ENCODE measurements at places on chromosomes 16 and 17. TPM values are rescaled to one million over a fixed set of nuclear protein-coding genes. Genes with fewer than 3 reads are reported as not detected.
A peak's percentile ranks its signal among the peaks of the same experiment; 100 is the strongest.

NRN1L gene
- total RNA-seq, result not detected

GRCh38 chr17:72597354-72598087 lies 476.7 kb downstream of the SOX9 start:
- H3K27me3 ChIP-seq, result no peaks in the 10 kb centered on the region
- H3K36me3 ChIP-seq, result no peaks in the 10 kb centered on the region
- peaks cover 29% of the 10 kb centered on the region for H3K4me1 ChIP-seq
- DNase-seq, result no peak
- no peak overlapping the region for H3K4me3 ChIP-seq

- no peak for DNase-seq
- H3K4me3 ChIP-seq, result no peak overlapping the region
- no peak overlapping the region for H3K27ac ChIP-seq
- H3K4me1 ChIP-seq, result peaks cover 11% of the 10 kb centered on the region
- H3K27me3 ChIP-seq, result no peaks in the 10 kb centered on the region
These were observed 32.0 kb downstream of the LRRC75A start for GRCh38 chr17:16459855-16460550.

DNA sequence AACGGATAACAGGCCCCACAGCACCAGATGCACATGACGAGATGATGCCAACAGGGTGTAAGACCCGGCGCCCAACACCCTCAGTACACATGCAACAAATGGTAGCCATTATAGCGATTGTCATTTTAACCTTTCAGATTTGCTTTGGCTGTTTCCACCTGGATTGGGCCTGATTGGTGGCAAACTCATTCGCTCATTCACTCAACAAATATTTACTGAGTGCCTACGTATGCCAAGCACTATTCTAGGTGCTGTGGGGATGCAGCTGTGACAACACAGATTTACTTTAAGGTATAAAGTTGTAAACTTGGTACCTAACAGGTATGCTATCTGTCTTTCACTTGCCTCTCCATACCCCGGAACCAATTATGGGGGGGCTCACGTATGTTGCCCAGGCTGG lies 66.8 kb downstream of the SRCIN1 start:
- H3K4me1 ChIP-seq, result no peaks in the 10 kb centered on the region
- DNase-seq, result no peak
- H3K4me3 ChIP-seq, result no peak overlapping the region
- H3K36me3 ChIP-seq, result no peaks in the 10 kb centered on the region

- H3K27ac ChIP-seq, result no peak overlapping the region
- no peak overlapping the region for H3K4me3 ChIP-seq
- no peak for DNase-seq
- no peaks in the 10 kb centered on the region for H3K27me3 ChIP-seq
- no peaks in the 10 kb centered on the region for H3K36me3 ChIP-seq
These were observed 10.6 kb upstream of the SEPHS2 start for GRCh38 chr16:30456302-30456701.

PRSS21 gene
- total RNA-seq, result not detected

SLC16A13 gene
- total RNA-seq, result 0.56 TPM

TERB1 gene
- not detected for total RNA-seq

- no peak for DNase-seq
- no peak overlapping the region for H3K27ac ChIP-seq
- peaks cover 13% of the 10 kb centered on the region for H3K4me1 ChIP-seq
- no peaks in the 10 kb centered on the region for H3K36me3 ChIP-seq
These were observed 232.3 kb upstream of the NLRP1 start for GRCh38 chr17:5816491-5817070.

GRCh38 chr17:47872651-47873161 lies 21.7 kb upstream of the SP6 start:
- no peaks in the 10 kb centered on the region for H3K4me1 ChIP-seq
- H3K27ac ChIP-seq, result no peak overlapping the region
- no peaks in the 10 kb centered on the region for H3K36me3 ChIP-seq
- no peak overlapping the region for H3K4me3 ChIP-seq
- peaks cover 8% of the 10 kb centered on the region for H3K27me3 ChIP-seq

- H3K4me1 ChIP-seq, result peaks cover 7% of the 10 kb centered on the region
- H3K27ac ChIP-seq, result no peak overlapping the region
- no peak for DNase-seq
These were observed 1.4 kb upstream of the CRYM start for GRCh38 chr16:21279501-21279900.

NOD2 gene
- 7.4 TPM for total RNA-seq

KCNAB3 gene
- total RNA-seq, result not detected

DNA sequence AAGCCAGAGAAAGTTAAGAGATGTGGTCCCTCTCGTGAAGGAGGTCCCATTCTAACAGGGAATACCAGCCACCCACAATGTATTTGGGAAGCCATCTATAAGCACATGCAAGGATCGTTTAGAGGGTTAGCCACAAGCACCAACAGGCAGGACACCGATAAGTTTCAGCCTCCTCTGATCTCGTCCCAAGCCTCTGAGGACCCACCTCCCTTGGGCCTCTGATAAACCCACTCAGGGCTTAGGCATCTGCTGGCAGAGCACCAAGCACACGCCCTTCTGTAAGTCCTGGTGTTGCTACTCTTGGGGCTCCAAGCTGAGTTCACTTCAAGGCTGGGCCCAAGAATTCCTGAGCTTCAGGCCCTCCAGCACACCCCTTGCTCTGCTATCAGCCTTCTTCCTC lies 5.4 kb upstream of the PNPO start:
- no peak overlapping the region for H3K4me3 ChIP-seq
- no peak for DNase-seq
- no peak overlapping the region for H3K27ac ChIP-seq
- H3K27me3 ChIP-seq, result no peaks in the 10 kb centered on the region
- no peaks in the 10 kb centered on the region for H3K4me1 ChIP-seq

DNA sequence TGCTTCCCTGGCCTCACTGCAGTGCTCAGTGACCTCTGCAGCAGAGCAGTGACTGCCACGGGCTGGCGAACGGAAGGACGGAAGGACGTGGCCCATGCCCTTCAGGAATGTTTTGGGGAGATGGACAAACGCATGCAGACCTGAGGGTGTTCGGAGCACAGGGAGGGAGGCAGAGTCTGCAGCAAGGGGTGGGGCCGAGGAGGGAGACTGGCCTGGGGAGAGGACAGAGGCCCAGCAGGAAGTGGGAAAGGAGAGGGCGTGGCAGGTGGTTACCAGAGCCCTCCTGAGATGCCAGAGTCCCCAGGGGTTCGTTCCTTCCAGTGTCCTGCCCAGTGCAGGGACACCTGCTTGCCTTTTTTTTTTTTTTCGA lies 21.9 kb downstream of the ADORA2B start:
- H3K27ac ChIP-seq, result no peak overlapping the region
- no peaks in the 10 kb centered on the region for H3K27me3 ChIP-seq
- no peak overlapping the region for H3K4me3 ChIP-seq
- H3K4me1 ChIP-seq, result no peaks in the 10 kb centered on the region
- no peaks in the 10 kb centered on the region for H3K36me3 ChIP-seq

DNA sequence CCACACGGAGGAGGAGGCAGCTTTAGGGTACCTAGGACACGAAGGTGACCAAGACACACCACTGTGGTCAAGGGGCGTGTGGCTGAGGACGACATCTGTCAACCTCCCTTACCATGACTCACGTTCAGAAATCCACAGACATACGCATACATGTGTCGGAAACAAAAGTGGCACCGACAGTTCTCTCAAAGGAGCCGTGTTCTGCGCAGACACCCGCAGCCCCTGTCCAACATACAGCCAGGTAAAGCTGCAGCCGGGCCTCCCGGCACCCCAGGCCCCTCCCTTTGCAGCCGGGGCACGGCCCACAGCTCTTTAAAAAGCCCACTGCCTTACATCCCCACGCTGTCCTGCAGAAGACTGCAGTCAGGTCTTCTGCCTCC lies 40.5 kb upstream of the KLHDC4 start:
- no peak for DNase-seq
- peaks cover 16% of the 10 kb centered on the region for H3K4me1 ChIP-seq
- H3K4me3 ChIP-seq, result peak overlapping the region; percentile 70

SCGB1C2 gene
- total RNA-seq, result not detected

GRCh38 chr16:15482068-15482747 lies 47.8 kb downstream of the BMERB1 start:
- H3K36me3 ChIP-seq, result no peaks in the 10 kb centered on the region
- H3K4me3 ChIP-seq, result no peak overlapping the region
- H3K27ac ChIP-seq, result no peak overlapping the region
- H3K4me1 ChIP-seq, result peaks cover 7% of the 10 kb centered on the region
- no peak for DNase-seq
- no peaks in the 10 kb centered on the region for H3K27me3 ChIP-seq

GRCh38 chr17:63918305-63918704 lies 334 bp downstream of the GH1 start:
- no peak for DNase-seq
- H3K4me3 ChIP-seq, result no peak overlapping the region
- H3K36me3 ChIP-seq, result no peaks in the 10 kb centered on the region
- no peaks in the 10 kb centered on the region for H3K4me1 ChIP-seq
- H3K27me3 ChIP-seq, result no peaks in the 10 kb centered on the region

GRCh38 chr16:56343661-56344517 lies 81.5 kb downstream of the AMFR start:
- DNase-seq, result no peak
- no peaks in the 10 kb centered on the region for H3K27me3 ChIP-seq
- no peaks in the 10 kb centered on the region for H3K36me3 ChIP-seq
- H3K4me3 ChIP-seq, result no peak overlapping the region

GAST gene
- not detected for total RNA-seq

TP53TG3B gene
- total RNA-seq, result not detected

DNA sequence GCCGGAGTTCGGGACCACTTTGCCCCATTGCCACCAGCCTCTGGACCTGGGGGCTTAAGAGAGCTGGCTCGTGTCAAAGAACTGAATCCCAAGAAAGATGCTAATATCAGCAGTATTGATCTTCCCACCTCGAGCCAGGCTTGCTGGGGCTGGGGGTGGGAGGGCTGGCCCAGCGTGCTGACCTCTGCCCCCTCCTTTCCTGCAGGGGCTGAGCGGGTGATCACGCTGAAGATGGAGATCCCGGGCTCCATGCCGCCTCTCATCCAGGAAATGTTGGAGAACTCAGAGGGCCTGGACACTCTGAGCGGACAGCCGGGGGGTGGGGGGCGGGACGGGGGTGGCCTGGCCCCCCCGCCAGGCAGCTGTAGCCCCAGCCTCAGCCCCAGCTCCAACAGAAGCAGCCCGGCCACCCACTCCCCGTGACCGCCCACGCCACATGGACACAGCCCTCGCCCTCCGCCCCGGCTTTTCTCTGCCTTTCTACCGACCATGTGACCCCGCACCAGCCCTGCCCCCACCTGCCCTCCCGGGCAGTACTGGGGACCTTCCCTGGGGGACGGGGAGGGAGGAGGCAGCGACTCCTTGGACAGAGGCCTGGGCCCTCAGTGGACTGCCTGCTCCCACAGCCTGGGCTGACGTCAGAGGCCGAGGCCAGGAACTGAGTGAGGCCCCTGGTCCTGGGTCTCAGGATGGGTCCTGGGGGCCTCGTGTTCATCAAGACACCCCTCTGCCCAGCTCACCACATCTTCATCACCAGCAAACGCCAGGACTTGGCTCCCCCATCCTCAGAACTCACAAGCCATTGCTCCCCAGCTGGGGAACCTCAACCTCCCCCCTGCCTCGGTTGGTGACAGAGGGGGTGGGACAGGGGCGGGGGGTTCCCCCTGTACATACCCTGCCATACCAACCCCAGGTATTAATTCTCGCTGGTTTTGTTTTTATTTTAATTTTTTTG lies 8.5 kb downstream of the GJD3 start:
- H3K27ac ChIP-seq, result no peak overlapping the region
- no peaks in the 10 kb centered on the region for H3K27me3 ChIP-seq
- DNase-seq, result no peak
- H3K4me1 ChIP-seq, result peaks cover 12% of the 10 kb centered on the region
- no peak overlapping the region for H3K4me3 ChIP-seq

- peaks cover 72% of the 10 kb centered on the region for H3K4me1 ChIP-seq
- no peak overlapping the region for H3K4me3 ChIP-seq
- peak; percentile 54 for DNase-seq
- H3K27me3 ChIP-seq, result no peaks in the 10 kb centered on the region
- H3K36me3 ChIP-seq, result peaks cover 37% of the 10 kb centered on the region
- peak overlapping the region; percentile 63 for H3K27ac ChIP-seq
These were observed 5.7 kb downstream of the DUSP3 start for GRCh38 chr17:43772877-43773648.

GRCh38 chr16:14036889-14037288 lies 34.2 kb upstream of the MRTFB start:
- no peak for DNase-seq
- H3K27ac ChIP-seq, result no peak overlapping the region
- no peaks in the 10 kb centered on the region for H3K27me3 ChIP-seq
- no peaks in the 10 kb centered on the region for H3K4me1 ChIP-seq
- no peak overlapping the region for H3K4me3 ChIP-seq

All from thoracic aorta (tissue), 2 donors.